ENCODE measurements at places on chromosomes 2 and 18.

DNA sequence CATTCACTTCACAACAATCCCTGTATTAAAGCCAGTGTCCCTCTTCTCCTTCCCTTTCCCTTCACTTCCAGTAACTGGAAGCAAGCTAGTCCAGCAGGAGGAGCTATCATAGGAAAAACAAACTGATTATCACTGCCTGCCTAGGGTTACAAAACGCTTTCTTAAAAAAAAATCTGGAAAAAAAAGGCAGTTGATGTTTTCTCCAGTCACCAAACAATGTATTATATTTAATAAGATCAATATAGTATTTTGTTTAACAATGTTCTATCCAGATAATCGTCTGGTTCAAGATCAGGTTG is 78.8 kb upstream of the ITGB6 start:
- no peak for DNase-seq

DNA sequence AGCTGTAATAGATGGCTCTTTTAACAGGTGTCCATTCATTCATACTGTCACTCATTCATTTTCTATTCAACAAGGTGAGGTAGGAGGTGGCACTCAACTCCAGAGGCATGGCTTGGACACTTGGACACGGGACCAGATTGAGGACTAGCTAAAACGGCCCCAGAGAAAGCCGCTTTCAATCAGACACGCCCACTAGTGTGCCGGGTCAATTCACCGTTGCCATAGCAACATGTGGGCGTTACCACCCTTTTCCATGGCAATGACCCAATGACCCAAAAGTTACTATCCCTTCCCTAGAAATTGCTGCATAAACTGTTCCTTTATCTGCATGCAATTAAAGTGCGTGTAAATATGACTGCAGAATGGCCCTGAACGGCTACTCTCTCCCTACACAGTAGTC is 49.2 kb upstream of the LGALSL start:
- DNase-seq: no peak

GRCh38 chr18:46859855-46860254 is 57.5 kb downstream of the PIAS2 start:
- DNase-seq: no peak

DNA sequence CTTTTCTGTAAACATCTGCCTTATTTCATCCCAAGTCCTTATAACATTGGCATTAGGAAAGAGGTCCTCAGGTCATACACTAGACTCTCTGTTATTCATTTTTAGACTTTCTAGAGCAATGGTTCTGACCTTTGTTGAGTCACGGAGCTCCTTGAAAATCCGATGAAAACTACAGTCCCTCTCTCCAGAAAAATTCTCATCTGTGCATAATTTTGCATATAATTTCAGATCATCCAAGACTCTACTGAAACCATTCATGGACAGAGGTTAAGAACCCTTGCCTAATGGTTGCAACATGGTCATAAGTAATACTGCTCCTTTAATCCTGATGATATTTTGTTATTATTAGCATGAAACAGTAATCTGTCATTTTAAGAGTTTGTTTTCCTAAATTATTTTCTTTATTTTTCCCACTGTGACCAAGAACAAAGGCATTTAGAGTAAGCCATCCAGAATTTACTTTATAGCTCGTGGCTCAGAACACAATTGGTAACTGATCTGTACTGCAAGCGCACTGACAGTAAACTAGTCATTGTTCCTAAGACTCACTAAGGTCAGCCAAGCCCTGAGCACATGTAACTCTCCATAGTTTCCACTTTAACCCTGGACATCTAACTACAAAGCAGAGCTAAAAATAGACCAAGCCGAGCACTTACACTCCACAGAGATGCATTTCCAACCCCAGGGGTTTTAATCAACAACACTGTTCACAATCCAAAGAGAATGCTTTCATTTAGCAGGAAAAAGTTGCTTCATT is 8.4 kb downstream of the MYOM1 start:
- no peak for DNase-seq

GRCh38 chr2:232893834-232894233 is 23.8 kb downstream of the SNORC start:
- DNase-seq: no peak

DNA sequence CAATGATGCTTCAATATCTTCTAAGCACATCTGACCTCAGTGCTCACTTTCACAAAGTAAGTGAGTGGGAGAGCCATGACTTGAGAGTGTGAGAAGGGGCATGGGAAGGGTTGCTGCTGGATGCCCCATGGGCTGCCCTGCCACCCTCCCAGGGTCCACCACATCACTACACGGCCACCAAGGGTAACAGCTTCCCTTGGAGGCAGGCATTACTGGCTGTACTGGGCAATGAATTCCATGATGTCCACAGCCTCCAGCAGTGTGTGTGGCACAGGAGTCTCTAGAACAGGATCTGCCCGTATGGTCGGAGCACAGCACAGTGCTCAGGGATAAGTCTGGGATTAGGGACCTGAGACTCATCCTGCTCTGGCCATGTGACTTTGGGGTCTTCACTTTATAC is 481.0 kb upstream of the MYT1L start:
- DNase-seq: no peak

DNA sequence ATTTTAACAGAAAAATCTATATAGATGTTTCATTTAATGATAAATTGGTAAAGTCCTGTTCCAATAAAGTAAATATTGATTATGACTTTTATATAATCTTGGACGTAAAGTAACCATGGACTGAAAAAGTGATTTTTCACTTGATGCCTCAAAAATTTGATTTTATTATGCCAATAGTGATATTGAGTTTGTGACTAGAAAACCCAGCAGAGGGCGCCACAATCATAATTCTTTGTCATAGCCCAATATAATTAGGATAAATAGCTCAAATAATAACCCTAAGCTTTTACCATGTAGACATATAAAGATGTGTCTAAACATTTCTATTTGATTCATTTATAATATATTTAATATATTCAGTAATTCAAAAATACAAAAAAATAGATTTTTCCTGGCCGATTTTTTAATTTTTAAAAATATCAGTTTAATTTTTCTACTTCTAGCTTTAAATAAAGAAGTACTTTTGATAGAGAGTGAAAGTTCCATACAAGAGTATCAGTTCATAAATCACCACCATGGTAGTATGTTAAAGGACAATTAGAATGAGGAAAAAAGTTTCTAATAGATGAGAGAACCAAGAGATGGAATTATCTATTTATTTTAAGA is 30.7 kb downstream of the CAMKMT start:
- DNase-seq: peak; percentile 88

DNA sequence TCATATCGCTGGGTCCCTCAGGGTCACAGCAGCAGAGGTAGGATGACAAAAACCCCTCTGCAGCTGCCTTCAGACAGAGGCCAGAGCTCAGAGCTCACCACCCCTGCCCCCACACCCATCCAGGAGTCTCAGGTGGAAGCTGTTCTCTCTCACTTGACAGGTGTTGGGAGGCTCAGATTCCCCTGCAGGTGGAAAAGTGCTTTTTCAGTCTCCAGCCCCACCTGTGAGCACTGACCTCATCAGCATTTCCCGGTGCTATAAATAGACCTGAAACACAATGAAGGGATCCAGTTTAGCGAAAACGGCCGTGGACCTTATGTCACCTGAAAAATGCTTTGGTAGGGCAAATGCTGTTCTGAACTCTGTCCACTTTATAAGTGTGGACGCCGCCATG is 254.9 kb downstream of the NDUFA10 start:
- DNase-seq: no peak

DNA sequence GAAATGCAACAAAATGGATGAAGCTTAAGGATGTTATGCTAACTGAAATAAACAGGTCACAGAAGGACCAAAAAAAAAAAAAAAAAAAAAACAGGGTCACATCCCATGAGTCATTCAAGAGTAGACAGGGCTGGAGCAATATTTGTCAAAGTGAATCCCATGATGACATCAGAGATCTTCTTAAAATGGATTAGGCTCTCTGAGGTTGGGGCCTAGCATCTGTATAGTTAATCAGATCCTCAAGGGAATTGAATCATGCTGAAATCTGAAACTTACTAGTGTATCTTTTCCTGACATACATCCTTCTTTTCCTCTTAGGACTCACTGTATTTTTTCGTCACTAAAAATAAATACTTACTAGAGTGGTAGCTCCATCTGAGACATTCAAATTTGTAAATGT is 380.6 kb upstream of the NXPH2 start:
- DNase-seq: no peak

GRCh38 chr2:134253117-134253704 is 661 bp upstream of the MGAT5 start:
- DNase-seq: no peak

- peak; percentile 14 for DNase-seq
These were observed 184.8 kb upstream of the SP5 start for GRCh38 chr2:170530284-170530745.

- DNase-seq: no peak
These were observed 94.4 kb downstream of the NRP2 start for GRCh38 chr2:205776720-205777119.

GRCh38 chr18:75530566-75531211 is 103.2 kb upstream of the SMIM21 start:
- DNase-seq: no peak

GRCh38 chr2:101329026-101329425 is 20.5 kb upstream of the RNF149 start:
- no peak for DNase-seq

DNA sequence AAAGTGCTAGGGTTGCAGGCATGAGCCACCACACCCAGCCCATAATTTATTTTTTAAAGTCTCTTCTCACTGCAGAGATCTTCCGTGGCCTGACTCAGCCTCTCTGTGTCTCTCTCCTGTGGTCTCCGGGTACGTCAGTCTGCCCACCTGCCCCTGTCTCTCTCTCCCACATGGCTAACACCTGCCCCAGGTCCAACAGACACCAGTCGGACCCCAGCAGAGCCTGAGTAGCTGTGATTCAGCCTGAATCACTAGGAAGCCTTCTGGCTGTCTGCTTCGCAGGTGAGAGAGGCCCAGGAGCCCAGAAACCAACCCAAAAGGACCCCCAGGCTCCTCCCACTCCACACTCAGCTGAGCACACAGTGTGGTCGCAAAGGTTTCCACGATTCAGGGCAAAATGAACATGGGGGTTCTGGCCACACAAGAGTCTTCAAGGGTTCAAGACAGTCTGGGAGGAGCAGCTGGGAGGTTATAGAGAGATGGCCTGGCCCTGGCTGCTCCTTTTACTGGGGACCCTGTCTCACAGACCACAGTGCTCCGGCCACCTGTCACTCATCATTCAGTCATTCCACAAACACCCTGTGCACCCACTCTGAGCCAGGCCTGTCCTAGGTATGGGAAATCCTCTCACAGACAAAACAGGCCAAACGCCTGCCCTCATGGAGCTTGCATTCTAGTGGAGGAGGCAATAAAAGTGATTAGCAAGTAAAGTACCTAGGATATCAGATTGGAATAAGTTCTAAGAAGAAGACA is 8.6 kb downstream of the RUFY4 start:
- no peak for DNase-seq

DNA sequence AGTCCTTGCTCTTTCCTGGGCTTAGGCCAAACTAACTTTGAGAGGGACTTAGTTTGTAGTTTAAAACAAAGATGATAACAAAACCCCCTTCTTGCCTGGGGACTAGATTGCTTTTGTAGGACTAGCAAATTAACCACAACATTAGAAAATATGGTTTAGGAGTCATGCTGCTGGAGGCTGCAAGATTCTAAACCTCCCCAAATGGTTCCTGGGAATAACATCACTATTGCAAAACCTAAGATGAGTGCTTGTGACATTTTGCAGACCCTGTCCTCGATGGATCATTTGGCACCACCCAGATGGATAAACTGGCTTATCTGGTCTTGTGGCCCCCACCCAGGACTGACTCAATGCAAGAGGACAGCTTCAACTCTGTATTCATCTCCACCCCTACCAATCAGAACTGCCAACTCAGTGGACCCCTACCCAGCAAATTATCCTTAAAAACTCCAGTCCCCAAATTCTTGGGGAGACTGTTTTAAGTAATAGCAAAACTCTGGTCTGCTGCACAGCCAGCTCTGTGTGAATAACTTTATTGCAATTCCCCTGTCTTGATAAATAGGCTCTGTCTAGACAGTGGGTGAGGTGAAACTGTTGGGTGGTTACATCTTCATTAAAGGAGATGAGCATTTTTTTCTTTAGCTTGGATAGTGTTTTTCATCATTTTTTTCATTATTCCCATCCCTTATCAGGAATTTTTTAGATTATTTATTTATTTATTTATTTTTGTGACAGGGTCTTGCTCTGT is 58.9 kb downstream of the SPTBN1 start:
- no peak for DNase-seq

All from hematopoietic multipotent progenitor cell treated with erythropoietin and hydrocortisone succinate and interleukin-3 and kit ligand, for 6 days (in vitro differentiated cells).